ENCODE measurements at places on chromosomes 16 and 17. TPM values are rescaled to one million over a fixed set of nuclear protein-coding genes. Genes with fewer than 3 reads are reported as not detected.

The VWA3A gene
- not detected for total RNA-seq

The HOXB5 gene
- total RNA-seq: 2.7 TPM

The SF3B3 gene
- 214 TPM for total RNA-seq

The PKMYT1 gene
- total RNA-seq: 84.8 TPM

The CACNA1H gene
- total RNA-seq: 17.2 TPM

The ETV4 gene
- 52.2 TPM for total RNA-seq

The FSCN2 gene
- total RNA-seq: 2.0 TPM

The STH gene
- not detected for total RNA-seq

The SLC12A3 gene
- total RNA-seq: not detected

The ESRP2 gene
- total RNA-seq: 0.15 TPM

The POLG2 gene
- 14.0 TPM for total RNA-seq

The SLC46A1 gene
- total RNA-seq: 16.7 TPM

The PRSS36 gene
- total RNA-seq: 1.1 TPM

The OR2C1 gene
- not detected for total RNA-seq

The MAPT gene
- 1.5 TPM for total RNA-seq

The SRSF2 gene
- total RNA-seq: 450 TPM

The KRT28 gene
- not detected for total RNA-seq

The KRT9 gene
- total RNA-seq: not detected

The OTOA gene
- 0.08 TPM for total RNA-seq

The MARVELD3 gene
- total RNA-seq: not detected

The LITAFD gene
- not detected for total RNA-seq

The SMTNL2 gene
- total RNA-seq: 1.3 TPM

The TBC1D3G gene
- not detected for total RNA-seq

The HOXB3 gene
- 5.9 TPM for total RNA-seq

The PDILT gene
- total RNA-seq: not detected

The IL21R gene
- total RNA-seq: 0.05 TPM

The MFAP4 gene
- not detected for total RNA-seq

The C16orf74 gene
- total RNA-seq: 16.1 TPM

The FNDC8 gene
- 0.11 TPM for total RNA-seq

The EVPLL gene
- total RNA-seq: not detected

The TEX14 gene
- 0.21 TPM for total RNA-seq

The WSCD1 gene
- total RNA-seq: 1.9 TPM

The BICDL2 gene
- not detected for total RNA-seq

The HS3ST2 gene
- total RNA-seq: not detected

The FBXO39 gene
- total RNA-seq: not detected

The SOCS1 gene
- total RNA-seq: 5.9 TPM

The DDX19B gene
- 29.3 TPM for total RNA-seq

The TCAP gene
- total RNA-seq: 1.1 TPM

The ZFPM1 gene
- total RNA-seq: 6.7 TPM

The MLKL gene
- 38.7 TPM for total RNA-seq

The CDRT15L2 gene
- not detected for total RNA-seq

The ABCC6 gene
- 1.6 TPM for total RNA-seq

The ALOX15B gene
- not detected for total RNA-seq

The HSF5 gene
- total RNA-seq: not detected

The RPL38 gene
- 2,416 TPM for total RNA-seq

The TBX4 gene
- 1.1 TPM for total RNA-seq

The DPEP3 gene
- not detected for total RNA-seq

The SEPTIN12 gene
- not detected for total RNA-seq

The PMP22 gene
- total RNA-seq: 226 TPM

The CUEDC1 gene
- 52.5 TPM for total RNA-seq

The TUBB3 gene
- total RNA-seq: 247 TPM

The EIF3CL gene
- total RNA-seq: 65.6 TPM

The FAM171A2 gene
- total RNA-seq: 4.6 TPM
